ENCODE measurements at places on chromosomes 3 and 15.

- peak; percentile 64 for DNase-seq
These were observed 91.1 kb upstream of the RNF7 start for GRCh38 chr3:141646760-141647561.

GRCh38 chr15:31283043-31283442, 43.6 kb upstream of the KLF13 start:
- DNase-seq = no peak

GRCh38 chr3:195210266-195210973, 60.5 kb downstream of the XXYLT1 start:
- no peak for DNase-seq

DNA sequence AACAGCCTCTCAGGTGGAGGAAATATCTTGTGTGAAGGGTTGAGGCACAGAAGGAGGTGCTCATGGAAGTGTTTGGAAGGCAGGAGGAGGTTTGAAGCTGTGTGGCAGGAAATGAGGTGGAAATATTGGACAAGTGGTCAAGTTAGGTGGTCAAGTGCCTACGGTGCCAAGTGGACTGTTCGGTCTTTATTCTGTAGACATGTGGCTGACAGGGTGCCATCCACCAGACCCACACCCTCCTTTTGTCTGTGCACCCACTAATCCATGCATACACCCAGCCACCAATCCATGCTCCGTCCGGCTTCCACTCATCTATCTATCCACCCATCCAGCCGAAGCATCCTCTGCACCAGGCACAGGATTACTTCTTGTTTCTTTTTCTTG, 2.2 kb downstream of the SLC6A20 start:
- no peak for DNase-seq

- DNase-seq = no peak
These were observed 8.0 kb downstream of the CEP152 start for GRCh38 chr15:48802867-48803266.

Measured in HTR-8/SVneo (cell line).